Stimulated activated effector memory CD8-positive, alpha-beta T cell treated with anti-CD3 and anti-CD28 coated beads, Interleukin-12 subunit alpha, Interleukin-12 subunit beta, amount 100 ng/mL, for 72 hours (primary cell): ENCODE measurements at places on chromosomes 11 and 22.

- no peak for DNase-seq
Observed at GRCh38 chr11:10225553-10225952, 68.5 kb downstream of the SBF2 start.

- no peak for DNase-seq
Observed at GRCh38 chr11:78694152-78694551, 119.5 kb upstream of the NARS2 start.

GRCh38 chr22:19991645-19992451 is 24.8 kb downstream of the ARVCF start:
- no peak for DNase-seq

DNA sequence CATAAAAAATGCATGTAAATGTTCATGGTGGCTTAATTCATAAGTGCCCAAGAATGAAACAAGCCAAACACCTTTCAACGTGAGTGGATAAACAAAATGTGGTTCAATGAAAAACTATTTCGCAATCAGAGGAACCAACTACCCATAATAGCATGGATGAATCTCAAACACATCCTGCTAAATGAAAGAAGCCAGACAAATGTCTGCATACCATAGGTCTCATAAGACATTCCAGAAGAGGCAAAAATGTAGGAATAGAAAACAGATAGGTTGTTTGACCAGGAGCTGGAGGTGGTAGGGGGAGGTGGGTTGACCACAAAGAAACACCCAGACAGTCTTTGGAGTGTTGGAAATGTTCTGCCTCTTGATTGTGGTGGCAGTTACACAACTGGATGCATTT is 13.2 kb upstream of the OSBPL5 start:
- no peak for DNase-seq

DNA sequence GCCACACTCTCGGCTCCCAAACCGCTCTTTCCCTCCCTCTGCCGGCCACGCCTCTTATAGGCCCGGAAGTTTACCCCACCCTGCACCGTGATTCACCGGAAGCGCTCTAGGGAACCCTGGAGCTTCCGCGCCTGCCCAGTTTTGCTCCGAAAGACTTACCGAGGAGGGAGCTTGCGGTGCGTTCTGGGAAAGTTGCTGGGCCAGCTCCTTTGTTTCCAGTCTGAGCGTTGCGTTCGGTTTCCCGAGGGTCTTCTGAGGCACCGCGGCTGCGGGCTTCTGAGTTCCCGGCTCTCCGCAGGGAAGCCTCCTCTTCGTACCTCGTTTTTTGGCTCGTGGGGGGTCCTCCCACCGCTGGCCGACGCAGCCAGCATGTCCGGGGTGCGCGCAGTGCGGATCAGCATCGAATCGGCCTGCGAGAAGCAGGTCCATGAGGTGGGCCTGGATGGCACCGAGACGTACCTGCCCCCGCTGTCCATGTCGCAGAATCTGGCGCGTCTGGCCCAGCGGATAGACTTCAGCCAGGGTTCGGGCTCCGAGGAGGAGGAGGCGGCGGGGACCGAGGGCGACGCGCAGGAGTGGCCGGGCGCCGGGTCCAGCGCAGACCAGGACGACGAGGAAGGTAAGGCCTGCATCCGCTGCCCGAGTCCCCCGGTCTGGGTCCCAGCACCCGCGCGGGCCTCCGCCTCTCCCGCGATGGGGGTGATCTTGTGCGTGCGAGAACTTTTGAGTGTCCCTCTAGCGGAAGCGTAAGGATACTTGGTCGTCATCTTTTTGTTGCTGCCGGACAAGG is at the start of gene MED17:
Gene MED17, plus strand, starts transcription at position 138 of the 790 bp plus-strand sequence. Its CDS starts 232 bp downstream, at position 370.
- peak; percentile 91 for DNase-seq

DNA sequence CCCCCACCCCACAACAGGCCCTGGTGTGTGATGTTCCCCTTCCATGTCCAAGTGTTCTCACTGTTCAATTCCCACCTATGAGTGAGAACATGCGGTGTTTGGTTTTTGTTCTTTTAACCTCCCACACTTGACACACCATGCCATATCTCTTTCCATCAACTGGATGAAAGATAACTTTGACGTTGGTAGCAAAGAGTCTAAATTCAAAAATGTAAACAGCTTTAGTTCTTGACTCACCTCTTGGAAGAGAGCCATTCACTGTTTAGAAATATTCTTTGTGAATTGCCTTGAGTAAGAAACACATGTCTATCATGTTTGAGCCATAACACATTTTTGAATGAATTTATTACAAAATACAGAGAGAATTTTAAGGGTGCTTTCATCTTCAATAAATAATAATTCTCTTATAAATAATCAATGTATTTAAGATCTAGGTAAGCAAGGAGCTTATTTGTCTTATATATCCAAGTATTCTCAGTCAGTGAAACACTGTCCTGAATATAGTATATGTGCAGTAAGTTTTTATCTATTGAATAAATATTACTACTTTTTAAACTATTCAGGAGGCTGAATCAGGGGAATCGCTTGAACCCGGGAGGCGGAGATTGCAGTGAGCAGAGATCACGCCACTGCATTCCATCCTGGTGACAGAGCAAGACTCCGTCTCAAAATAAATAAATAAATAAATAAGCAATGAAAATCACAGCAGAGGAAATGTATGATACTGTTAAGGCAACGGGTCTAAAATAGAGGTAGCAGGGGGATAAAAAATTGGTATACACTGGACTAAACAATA is 6.7 kb downstream of the CARD18 start:
- DNase-seq = no peak

- no peak for DNase-seq
Observed at GRCh38 chr11:33471541-33471940, 214.4 kb downstream of the HIPK3 start.
